ENCODE measurements at places on chromosomes 13 and 19.

DNA sequence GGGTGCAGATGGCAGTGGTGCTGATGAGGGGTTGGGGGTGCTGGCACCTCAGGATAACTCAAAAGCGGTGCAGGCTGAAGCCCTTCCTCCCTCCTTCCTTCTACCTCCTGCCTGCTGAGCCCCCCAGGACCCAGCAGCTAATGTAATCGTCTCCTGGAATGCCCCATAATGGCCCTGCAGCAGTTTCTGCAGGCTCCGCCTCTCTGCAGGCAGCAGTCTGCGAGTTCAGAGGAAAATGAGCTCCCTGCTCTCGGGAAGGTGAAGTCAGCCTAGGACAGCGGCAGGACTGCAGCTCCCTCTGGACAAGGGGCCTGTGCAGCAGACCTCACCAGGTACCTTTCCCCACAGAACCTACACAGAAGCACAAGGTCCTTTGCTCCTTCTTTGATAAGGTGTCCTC is 130.9 kb downstream of the ZDHHC20 start:
- DNase-seq, result no peak

- no peak for DNase-seq
Measured at GRCh38 chr19:4305257-4305612, 837 bp downstream of the FSD1 start.

DNA sequence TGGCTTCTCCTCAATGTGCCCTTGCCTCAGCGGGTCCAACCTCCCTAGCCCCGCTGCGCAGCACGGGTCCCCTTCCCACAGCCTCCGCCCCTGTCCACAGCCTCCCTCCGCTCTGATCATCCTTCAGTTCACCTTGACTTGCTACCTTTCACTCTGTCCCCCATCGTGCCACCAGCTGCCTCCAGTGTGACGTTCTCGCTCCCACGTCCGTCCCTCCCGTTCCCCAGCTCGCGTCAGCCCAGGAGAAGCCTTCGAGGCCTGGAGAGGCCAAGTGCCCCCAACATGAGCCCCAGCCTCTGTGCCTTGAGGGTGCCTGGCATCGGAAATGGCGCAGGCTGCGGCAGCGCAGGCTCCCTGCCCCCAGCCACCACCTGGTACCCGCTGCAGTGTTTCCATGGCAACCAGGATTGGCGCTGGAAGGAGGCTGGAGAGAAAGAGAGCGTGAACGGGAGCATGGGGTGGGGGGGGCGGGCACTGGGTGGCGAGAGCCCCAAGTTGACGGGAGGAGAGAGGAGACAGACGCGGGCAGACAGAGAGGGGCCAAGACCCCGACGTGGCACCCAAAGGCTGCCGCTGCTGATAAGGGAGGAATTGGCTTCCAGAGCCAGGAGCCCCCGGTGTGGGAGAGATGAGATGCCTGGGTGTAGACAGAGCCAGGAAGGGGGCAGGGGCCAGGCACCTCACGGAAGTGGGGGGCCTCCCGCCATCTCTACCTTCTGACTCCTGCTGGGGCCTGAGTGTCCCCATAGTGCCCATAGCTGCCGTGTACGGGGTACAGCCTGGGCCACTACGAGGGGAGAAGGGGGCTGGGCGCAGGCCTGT is 844 bp upstream of the ASPDH start:
- DNase-seq, result no peak

DNA sequence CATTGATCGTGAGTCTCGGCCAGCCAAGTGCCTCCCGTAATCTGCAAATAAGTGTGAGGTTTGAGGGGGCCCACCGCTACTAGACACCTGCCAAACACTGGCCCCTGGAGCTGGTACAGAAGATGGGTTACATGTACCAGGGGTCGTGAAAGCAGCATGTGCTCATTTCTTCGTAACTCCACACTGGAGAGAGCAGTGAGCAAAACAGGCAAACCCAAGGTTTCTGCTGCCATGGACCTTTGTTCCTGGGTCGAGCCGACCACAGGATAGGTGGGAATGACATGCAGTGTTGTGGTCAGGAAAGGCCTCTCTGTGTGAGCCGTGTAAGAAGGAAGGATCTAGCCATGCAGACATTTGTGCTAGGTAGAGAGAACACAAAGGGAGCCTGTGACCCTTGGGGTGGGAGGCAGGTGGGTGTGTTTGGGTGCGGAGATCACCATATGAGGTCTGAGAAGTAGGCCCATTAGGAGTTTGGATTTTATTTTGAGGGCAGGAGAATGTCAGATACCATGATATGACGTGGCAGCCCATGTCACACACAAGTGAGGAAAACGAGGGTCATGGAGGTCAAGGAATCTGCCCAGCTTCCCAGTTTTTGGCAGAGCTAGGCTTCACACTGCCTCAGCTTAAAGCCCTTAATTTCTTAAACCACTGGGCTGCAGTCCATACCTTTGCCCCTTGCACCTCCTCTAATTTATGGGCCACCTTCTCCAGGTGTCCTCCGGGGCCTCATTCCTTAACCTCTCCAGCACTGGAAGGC is 919 bp downstream of the GTF3A start:
- DNase-seq, result no peak

- DNase-seq, result no peak
Measured at GRCh38 chr19:14683439-14683838, 6.4 kb upstream of the ZNF333 start.

DNA sequence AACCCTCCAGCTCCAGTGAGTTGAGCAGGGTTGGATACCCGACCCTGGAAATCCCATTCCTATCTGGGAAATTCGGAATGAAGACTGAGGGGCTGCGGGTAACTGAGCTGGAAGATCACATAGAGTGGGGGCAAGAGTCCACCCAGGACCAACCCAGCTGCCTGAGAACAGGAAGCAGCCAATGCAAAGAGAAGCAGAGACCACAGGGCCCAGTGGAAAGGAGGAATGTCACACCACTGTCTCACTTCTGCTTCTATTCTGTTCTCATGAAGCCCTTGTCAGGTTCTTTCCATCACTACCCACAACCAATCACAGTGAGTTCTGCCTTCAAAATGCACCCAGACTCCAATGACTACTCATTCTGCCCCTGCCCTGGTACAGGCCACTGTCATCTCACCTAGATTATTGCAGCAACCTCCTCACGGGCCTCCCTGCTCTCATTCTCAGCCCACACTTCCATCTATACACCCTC is 15.3 kb downstream of the DYRK1B start:
- no peak for DNase-seq

DNA sequence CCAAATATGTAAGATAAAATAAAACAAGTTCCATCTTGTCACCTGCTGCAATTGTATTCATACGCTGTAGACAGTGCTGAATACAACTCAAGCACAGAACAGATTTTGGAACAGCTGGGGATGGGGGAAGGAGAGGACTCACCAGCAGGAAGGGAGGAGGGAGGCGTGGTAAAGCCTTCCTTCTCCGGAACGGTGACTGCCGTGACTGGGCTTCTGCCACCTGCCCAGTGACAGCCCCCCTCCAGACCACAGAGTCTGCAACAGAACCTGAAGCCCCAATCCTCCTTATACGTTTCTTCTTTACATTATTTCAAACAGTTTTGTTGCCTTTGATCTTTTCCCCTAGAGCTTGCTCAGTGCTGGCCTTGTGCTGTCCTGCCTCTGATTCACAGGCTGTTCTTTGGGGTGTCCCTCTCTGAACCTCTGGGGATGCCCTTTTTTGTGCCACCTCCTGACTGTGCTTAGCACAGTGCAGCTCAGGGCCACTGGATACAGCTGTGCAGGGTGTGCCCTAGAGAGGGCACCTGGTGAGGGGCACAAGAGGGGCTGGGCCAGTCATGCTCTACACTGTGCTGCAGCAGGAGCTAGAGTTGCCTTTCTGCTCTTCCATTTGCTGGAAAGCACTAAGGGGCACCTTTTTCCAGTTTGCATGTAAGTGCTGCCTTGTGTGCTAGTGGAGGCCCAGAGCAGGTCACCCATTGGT is 213.0 kb downstream of the ZIC5 start:
- no peak for DNase-seq

GRCh38 chr19:14472202-14472938 is 2.8 kb downstream of the PTGER1 start:
- peak; percentile 6 for DNase-seq

DNA sequence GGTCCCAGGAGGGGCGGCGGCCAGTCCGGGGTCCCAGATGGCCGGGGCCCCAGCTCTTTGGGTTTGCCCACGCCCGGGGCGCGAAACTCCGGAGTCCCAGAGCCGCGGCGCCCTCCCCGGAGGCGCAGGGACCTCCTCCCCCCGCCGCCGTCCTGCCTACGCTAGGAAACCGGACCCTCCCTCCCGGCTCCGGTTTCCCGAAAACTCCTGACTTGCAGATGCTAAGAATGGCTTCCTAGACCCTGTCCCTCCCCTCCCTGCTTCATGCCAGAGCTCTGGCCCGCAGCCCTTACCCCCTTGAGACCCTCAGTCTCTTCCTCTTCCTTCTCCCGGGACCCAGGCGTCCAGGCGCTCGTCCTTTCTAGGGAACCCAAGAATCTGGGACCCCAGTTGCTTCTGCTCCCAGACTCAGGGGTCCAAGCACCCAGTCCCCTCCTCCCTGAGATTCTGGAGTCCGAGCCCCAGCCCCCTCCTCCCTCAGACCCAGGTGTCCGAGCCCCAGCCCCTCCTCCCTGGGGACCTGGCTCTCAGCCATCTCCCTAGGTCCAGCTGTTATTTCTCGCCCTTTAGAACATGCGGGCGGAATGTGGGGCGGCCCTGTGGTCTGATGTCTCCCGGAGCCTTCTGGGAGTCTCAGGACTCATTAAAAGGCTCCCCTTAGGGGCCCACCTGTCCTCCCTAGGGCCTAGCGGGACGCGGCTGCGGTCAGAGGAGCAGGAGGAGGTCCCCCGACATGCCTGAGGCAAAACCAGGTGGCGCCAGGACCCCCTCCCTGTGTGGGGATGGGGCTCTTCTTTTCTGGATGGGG is at the start of gene MYBPC2:
Gene MYBPC2, plus strand, starts transcription at position 672 of the 808 bp plus-strand sequence. Its CDS starts 62 bp downstream, at position 734.
- no peak for DNase-seq

- DNase-seq, result peak; percentile 60
Measured at GRCh38 chr19:1260749-1261537, 8.2 kb upstream of the CIRBP start.

- DNase-seq, result no peak
Measured at GRCh38 chr19:11164879-11165406, 9.4 kb upstream of the SPC24 start.

GRCh38 chr19:46755853-46756543 is 9.7 kb upstream of the STRN4 start:
- DNase-seq, result no peak

DNA sequence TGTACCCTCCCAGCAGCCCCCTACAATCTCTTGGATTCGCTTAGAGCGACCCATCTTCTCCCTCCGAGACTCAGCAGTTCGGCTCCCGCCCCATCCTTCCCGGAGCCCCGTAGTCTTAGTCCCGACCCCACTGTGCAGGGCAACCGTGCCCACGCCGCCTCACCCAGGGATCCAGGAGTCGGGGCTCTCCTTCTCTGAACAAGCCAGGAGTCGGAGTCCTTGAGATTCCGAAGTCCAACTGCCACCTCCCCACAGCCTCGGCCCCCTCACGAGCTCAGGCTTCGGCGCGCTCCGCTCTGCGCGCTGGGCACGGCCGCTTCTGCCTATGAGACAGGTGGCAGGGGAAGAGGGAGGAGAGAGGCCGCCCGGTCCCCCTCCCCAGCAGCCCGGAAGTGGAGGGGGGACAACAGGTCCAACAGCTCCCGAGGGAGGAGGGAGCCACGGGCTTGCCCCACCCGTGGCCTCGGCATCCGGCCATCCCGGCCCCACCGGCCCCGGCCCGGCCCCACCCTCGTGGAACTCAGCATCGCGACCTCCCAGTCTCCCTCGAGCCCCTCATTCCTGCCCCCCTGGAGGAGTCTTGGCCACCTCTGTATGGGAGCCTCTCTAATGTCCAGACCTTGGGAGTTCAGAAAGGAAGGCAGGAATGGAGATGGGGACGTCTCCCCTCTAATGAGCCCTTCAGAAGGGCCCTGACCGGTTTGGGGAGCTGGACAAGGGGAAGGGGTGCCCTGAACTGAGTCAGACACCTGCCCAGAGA is at the start of gene PHLDB3:
Gene PHLDB3, minus strand, starts transcription at position 321 of the 760 bp plus-strand sequence. CDS start 628 bp downstream, outside the sequence.
- peak; percentile 41 for DNase-seq

DNA sequence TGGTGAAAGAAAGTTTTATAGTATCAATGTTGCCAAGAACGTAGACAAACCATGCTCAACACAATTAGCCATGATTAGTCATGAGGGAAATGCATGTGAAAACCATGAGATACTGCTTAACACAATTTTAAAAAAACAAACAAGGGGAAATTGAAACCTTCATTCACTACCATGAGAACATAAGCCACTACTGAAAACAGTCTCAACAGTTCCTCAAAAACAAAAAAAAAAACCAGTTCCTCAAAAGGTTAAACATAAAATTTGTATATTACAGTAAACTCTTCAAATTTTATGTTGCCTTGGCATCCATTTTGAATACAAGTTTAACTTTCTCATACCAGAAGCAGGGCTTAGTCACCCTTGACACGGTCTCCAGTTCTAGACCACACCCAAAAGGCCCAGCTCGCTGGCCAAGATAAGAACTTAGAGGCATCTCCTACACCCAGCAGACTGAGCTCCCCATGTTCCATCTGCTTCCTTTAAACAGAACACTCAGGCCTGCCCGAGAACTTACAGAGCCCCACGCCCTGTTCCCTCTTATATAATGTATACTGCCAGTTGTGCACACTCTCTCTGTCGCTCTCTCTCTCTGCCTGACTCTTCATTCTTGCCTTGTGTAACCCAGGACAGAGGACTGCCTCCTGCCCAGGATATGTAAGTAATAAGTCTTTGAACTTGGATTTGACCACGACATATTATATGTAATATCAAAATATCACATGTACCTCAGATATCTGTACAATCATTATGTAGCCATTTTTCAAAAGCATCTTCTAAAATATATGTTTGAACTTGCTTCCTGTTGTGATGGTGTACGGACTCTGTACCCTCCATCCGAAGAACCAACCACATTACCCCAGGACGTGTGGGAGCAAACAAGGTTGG is 67.4 kb downstream of the STK24 start:
- no peak for DNase-seq

DNA sequence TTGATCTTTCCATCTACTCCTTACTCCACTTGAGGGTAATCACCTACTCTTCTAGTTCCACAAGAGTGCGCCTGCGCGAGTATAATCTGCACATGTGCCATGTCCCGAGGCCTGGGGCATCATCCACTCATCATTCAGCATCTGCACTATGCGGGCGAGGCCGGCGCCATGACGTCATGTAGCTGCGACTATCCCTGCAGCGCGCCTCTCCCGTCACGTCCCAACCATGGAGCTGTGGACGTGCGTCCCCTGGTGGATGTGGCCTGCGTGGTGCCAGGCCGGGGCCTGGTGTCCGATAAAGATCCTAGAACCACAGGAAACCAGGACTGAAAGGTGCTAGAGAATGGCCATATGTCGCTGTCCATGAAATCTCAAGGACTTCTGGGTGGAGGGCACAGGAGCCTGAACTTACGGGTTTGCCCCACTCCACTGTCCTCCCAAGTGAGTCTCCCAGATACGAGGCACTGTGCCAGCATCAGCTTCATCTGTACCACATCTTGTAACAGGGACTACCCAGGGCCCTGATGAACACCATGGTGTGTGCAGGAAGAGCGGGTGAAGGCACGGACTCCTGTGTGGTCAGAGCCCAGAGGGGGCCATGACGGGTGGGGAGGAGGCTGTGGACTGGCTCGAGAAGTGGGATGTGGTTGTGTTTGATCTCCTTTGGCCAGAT is 2.7 kb upstream of the KLK2 start:
- DNase-seq, result peak; percentile 64
